ENCODE measurements at places on chromosomes 1 and 21. TPM values are rescaled to one million over a fixed set of nuclear protein-coding genes. Genes with fewer than 3 reads are reported as not detected.

Gene RGS8
- not detected for total RNA-seq

Gene SPATA21
- not detected for total RNA-seq

Gene CD55
- total RNA-seq: 35.4 TPM

Gene SLAMF7
- total RNA-seq: 0.08 TPM

Gene C1QC
- 0.58 TPM for total RNA-seq

Gene DUSP10
- total RNA-seq: 64.0 TPM

Gene KCNJ9
- not detected for total RNA-seq

Gene ETNK2
- total RNA-seq: 29.5 TPM

Gene GNG5
- total RNA-seq: 93.6 TPM

Gene TMOD4
- total RNA-seq: not detected

Gene GJA9
- total RNA-seq: not detected

Gene CFHR1
- total RNA-seq: not detected

Gene FAM131C
- 0.89 TPM for total RNA-seq

Gene AUNIP
- total RNA-seq: 1.7 TPM

Gene AP4B1
- 9.2 TPM for total RNA-seq

Gene THEMIS2
- total RNA-seq: 23.4 TPM

Gene MSH4
- 0.08 TPM for total RNA-seq

Gene ATP6V1G3
- not detected for total RNA-seq

Gene RAB4A
- total RNA-seq: 28.1 TPM

Gene SH2D2A
- total RNA-seq: 2.3 TPM

Gene AADACL4
- not detected for total RNA-seq

Gene HOOK1
- total RNA-seq: 8.9 TPM

Gene CENPS
- 8.5 TPM for total RNA-seq

Gene C1orf185
- total RNA-seq: not detected

Gene DNAH14
- total RNA-seq: 30.8 TPM

Gene KRTAP21-1
- not detected for total RNA-seq

Gene LRRC53
- total RNA-seq: not detected

Gene DCST2
- 0.27 TPM for total RNA-seq

Gene SPATA17
- total RNA-seq: 0.63 TPM

Gene KPRP
- not detected for total RNA-seq

Gene ASPM
- total RNA-seq: 4.5 TPM

Gene JAM2
- 2.0 TPM for total RNA-seq

Gene ADGRL2
- total RNA-seq: 25.1 TPM

Gene FLG
- not detected for total RNA-seq

Gene P3H1
- total RNA-seq: 61.5 TPM

Gene CR2
- total RNA-seq: not detected

Measured in kidney epithelial cell (primary cell).